ENCODE measurements at places on chromosomes 2 and 18.

DNA sequence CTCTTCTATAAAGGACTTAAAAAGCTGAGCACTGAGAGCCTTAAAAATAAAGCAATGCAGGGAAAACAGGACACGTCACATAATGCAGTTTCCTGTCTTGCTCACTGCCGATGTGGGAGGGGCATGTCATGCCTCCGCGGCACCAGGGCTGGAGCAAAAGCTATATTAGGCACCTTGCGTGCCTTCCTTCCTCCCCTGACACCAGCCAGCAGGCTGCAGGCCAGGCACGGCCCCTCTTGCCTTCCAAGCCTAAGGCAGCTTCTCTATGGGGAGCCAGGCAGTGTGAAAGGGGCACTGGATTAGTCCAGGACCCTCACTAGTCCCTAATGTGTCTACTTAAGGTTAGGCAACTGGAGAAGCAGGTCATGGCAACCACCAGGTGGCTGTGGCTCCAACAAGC is 26.3 kb downstream of the MRPL35 start:
- DNase-seq = peak; percentile 82

DNA sequence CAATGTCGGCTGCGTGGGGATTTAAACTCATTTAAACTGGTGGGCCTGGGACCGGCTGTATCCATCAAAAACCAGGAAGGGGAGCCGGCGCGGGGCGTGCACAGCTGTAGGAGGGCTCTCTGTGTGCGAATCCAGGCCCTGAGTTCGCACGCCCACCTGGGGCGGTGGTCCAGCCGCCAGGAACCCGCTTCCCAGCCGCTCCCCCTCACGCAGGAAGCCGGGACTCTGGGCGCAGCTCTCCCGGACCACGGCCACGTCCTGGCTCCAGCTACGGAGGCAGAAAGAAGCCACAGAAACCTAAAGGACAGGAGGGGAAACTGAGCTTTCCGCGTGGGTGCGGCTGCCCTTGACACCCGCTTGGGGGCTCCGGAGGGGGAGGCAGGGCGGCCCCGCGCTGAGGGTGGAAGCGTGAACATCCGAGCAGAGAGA is 80.6 kb downstream of the GFPT1 start:
- no peak for DNase-seq

- DNase-seq = no peak
Observed at GRCh38 chr2:8710951-8711350, 29.1 kb downstream of the ID2 start.

DNA sequence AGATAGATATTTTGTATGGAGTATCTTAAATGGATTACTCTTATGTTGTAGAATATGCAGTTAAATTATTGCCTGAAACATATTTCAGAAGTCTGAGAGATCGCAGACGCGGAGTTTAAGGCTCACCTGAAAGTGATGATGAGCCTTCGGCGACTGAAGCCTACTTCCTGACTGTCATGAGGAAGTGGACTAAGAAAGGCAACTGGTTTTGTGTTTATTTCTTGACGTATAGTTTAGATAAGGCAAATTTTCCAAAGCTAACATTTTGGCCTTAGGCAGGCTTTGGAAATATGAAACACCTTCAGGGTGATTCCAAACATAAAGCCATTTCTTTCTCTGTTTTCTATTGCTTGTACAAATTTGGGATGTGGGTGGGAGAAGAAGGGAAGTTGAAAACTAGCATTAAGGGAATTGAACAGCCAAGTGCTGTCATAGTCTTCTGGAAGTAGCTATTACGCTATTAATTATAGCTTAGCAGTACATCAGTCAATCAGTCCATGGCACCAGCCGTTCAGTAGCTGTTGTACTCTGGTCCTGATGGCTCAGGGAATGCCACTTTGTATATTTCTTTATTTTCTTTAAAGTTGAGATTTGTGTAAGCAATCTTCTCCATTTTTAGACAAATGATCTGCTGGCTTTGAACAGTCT is 1.5 kb downstream of the GRHL1 start:
- DNase-seq = no peak

DNA sequence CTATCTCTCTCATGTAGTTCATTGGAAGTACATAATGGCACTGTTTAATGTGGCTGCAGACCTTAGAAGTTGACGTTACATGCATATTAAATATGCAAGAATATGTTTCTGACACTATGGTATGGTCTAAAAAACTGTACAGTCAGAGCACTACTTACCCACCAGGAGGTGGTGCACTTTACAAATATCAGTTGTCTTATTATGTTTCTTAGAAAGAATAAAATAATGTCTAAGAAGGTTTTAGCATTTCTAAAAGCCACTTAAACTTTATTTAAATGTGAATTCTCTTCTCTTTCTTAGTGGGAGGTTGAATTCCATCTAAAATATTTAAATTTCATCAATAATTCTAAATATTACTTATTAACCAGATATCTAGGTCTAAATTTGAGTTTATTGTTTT is 4.3 kb downstream of the TMEFF2 start:
- DNase-seq = no peak

DNA sequence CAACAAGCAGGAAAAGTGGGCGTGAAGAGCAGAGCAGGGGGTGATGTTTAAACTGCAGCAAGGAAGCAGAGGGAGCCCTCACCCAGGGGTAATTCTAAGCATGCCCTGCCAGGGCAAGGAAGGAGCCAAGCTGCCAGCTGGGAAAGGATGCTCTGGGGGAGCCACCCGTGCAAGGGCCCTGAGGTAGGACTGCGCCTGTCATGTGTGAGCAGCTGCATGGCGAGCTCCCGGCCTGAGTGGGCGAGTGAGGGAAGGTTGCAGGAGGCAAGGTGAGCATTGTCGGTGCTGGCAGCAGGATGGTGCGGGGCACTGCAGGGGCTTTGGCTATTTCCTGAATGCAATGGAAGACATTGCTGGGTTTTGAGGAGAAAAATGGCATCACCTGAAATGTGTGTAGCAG is 107.2 kb downstream of the COPS8 start:
- DNase-seq = no peak

DNA sequence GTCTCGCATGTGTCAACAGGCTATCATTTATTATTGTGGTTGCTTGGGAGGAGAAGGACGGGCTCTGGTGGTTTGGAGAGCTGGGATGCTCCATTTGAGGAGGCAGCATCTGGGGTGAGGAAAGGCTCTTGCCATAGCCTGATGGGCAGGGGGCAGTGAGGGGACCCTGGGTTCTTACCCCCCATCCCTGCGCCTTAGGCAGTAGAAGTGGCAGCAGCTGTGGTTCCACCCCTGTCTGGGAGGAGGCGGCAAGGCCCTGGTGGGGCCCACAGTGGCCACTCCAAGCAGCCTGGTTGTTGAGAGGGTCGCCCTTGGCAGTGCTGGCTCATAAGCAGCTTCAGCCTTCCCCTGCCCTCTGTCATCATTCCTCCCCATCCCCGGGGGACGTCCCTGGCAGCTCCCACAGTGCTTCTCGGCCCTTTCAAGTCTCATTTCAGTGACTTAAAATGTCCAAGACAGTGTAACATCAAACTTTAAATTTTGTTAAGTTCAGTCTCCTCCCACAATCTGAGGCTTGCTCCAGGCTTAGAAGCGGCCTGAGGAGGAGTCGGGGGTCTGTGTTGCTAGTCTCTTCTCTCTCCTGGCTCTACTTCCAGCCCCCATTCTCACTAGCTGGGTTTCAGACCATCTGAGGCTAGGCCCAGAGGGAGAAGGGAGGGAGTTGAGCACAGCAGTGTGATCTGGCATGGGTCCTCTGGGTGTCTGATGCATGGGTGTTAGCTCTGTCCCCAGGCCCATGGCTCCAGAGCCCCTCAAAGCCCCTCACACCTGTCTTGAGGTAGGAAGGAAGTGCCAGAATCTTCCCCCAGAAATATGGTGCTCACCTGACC is 34.9 kb upstream of the PTPN4 start:
- DNase-seq = no peak

DNA sequence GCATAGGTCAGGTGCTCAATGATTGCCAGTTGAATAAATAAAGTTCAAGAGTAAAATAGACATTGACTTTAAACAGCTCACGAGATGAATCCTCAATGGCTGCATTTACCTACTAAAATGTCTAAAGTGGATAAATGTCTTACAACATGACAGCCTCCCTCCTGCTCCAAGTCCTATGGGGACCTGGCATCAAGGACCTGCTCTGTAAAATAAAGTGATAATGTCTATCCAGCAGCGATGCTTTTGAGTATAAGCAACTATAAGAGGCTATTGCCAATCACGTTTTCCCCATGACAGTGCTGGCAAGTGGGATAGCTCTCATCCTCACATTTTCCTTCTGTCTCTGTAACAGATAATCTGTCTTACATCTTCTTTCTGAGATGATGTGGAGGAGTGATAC is 37.0 kb downstream of the RASGRP3 start:
- DNase-seq = no peak

- DNase-seq = no peak
Observed at GRCh38 chr2:70943205-70943871, 7.6 kb downstream of the ATP6V1B1 start.
